ENCODE measurements at places on chromosomes 4 and X. TPM values are rescaled to one million over a fixed set of nuclear protein-coding genes. Genes with fewer than 3 reads are reported as not detected.

GRCh38 chr4:158819942-158820786 is 51.3 kb downstream of the FNIP2 start:
- no peak for DNase-seq

DNA sequence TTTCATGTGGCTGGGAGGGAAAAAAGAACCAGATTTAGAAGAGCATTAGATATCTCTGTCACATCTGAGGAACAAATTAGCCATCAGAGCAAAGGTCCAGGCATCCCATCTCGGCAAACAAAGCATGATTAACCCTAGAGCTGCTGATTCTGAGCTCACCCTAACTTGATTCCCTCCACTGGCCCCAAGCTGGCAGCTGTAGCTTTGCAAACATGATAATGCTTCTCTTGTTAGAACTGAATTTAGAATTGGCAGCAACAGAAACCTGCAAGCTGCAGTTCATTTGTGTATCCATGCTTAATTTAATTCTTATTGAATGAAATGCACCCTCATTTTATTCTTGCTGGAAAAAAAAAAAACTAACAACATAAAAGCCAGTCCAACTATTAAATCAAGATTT is 289.2 kb downstream of the IL1RAPL1 start:
- no peak for DNase-seq

DNA sequence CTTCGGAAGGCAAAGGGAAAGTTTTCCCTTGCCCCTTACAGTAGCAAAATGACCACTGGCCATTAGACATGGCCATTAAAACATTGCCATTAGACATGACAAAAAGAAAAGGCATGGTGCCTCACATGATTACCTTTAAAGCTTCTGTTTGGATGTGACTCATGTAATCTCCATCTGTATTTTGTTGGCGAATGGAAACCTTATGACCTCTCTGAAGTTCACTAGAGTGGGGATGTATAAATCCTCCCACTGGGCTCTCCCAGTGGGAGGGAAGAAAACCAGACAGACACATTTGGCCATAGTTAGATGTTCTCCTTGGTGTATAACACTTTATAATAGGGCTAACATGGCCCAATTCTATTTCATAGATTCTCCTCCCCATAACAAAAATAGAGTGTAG is 152.6 kb downstream of the MAGEB17 start:
- no peak for DNase-seq

DNA sequence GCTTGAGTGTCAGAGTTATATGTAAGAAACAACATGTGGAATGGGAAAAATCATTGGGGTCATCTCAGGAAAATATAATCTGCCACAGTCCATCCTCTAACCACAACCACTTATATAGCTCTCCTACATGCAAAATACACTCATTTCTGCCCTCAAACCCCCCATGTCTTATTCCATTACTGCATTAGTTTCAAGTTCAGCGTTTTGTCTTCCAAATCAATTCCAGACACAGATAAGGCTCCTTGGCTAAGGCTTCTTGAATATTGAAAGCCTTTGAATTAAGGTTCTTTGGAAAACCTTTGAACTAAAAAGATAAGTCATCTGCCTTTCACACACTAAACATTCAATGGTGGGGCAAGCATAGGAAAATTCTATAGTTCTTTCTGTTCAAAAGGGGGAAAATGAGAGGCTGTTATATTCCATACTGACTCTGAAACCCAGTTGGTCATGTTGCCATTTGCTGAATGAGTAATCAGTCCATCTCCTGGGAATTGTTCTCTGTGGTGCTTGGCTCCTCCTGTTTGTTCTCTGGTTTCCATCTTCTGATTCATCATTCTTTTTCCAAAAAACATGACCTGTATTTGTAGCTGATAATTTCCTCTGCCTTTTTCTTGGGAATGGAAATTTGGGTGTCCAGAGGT is 218.7 kb downstream of the BMPR1B start:
- no peak for DNase-seq

GRCh38 chr4:86935566-86935852 is 698 bp downstream of the AFF1 start:
- DNase-seq: no peak

GRCh38 chrX:11666952-11667685 is 1.4 kb upstream of the ARHGAP6 start:
- DNase-seq: no peak

DNA sequence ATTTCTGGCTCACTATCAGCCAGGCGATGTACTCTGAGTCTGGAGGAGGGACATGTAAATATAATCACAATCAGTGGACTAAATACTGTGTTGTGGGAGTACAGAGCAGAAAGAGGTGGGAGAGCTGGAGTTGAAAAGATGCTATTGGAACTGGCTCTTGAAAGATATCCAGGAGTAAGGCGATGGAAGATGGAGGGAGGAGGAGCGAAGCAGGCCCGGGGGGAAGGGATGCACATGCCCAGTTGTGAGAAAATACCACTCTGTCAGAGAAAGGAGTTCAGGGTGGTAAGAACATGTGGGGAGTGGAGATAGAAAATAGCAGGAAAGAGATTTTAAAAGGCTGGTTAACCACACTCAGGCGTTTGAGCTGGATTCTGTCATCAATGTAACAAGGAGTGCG is 216.9 kb upstream of the ETNPPL start:
- DNase-seq: no peak

DNA sequence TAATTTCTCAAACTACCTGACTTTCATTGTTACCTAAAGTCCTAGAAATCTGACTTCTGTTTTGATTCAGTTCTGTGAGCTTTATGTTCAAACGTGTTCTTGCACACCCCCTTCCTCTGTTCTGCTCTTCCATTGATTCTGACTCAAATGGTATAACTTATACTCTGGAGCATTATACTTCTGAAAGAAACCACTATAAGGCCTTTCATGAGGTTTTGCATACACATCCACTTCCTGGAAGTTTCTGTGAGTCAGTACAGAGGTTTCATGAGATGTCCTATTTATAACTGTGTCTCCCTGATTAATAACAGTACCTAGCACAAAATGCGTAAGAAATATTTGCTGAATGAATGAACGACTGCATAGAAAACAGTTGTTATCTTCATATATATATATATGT is 540.2 kb upstream of the CT83 start:
- no peak for DNase-seq

- DNase-seq: no peak
Observed at GRCh38 chrX:122817321-122817955, 366.6 kb upstream of the GRIA3 start.

DNA sequence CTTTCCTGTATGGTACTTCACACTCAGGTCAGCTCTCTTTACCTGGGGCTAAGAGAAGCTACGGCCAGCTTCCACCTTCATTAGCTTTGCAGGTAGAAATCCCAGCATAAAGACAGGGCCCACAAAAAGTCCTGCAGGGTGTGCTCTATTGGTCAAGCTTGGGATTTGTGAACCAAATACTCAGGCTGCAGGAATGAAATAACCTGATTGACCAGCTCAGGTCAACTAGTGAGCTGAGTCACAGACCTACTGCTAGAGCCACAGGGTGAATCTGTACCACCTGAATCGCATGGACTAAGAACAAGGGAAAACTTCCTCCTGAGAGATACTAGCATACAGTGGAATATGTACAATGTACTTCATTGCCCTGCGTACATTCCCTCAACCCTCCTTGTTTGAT is 172.2 kb downstream of the HHIP start:
- DNase-seq: no peak

GRCh38 chrX:131317326-131317725 is 28.2 kb upstream of the IGSF1 start:
- no peak for DNase-seq

DNA sequence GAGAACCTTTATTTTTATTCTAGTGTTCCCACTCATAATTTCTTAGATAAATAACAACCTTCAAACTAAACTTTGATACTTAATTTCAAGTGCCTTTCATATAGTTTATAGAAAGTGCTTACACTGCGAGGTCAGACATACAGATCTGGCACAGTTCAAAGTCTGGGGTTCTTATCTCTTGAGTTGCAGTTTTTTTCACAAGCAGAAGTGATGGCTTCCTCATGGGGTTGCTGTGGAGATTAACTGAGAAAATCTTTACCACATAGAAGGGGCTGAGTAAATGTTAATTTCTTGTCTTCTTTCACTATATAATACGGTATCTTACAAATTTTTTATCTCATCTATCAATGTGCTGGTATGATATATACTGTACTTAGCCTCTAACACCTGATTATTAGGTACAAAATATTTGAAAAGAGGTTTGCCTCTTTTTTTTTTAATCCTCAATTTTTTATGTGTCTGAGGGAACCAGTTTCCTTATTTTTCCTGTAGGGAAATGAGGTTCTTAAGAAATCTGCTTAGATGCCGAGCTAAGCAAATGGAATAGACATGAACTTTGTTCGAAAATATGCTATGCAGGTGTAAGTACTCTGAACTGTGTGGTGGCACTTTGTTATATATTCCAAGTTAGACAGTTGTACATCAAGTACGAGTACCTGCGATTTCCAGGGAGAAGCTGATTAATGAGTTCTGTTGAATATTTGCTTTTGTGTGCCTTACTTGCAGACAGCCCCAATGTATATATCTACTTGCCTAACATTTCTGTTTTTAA is 3.3 kb downstream of the ING2 start:
- DNase-seq: no peak

DNA sequence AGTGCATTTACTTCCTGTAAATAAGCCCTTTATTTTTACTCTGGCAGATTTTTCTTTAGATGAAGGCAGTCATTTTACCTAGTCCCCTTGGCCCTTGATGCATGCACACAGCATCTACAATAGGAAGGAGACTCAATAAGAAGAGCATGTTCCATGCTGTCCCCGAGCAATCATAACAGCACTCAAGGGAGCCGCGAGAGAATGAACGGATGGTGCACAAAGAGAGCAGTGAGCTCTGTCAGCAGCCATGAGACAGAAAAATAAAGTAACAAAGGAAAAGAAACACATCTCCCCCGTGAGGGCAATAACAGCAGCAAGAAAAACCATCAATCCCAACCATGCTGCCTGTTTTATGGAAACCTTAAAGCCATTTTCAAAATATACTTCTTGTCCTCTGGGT is 11.9 kb downstream of the SMIM31 start:
- no peak for DNase-seq

DNA sequence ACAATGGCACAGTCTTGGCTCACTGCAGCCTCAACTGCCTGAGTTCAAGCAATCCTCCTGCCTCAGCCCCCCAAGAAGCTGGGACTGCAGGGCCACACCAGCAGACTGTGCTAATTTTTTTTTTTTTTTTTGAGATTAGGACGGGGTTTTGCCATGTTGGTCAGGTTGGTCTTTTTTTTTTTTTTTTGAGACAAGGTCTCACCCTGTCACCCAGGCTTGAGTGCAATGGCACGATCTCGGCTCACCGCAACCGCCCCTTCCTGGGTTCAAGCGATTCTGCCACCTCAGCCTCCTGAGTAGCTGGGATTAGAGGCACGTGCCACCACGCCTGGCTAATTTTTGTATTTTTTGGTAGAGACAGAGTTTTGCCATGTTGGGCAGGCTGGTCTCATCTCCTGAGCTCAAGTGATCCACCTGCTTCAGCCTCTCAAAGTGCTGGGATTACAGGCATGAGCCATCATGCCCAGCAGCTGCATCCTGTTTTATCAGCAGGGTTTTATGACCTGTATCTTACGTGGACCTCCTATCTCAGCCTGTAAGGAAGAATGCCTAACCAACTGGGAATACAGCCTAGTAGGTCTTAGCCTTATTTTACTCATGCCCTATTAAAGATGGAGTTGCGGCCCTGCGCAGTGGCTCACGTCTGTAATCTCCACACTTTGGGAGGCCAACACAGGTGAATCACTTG is 13.2 kb upstream of the MRPL1 start:
- no peak for DNase-seq

GRCh38 chrX:17521871-17522693 is 147.1 kb downstream of the NHS start:
- DNase-seq: no peak

DNA sequence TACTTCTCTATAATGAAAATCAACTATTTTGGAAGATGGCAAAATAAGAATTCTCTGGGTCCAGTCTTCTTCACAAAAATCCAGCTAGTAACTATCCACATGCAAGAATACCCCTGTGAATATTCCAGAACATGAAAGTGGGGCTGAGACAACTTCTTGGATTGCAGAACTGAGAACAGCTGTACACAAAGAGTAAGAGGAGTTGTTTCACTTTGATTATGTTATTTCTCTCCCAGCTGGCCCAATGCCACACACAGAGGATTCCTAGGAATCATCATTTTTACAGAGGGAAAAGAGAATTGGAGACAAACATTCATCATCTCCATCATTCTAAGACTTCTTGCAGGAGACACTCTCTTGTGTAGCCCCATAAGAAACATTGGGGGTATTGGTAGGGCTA is 782.2 kb upstream of the LCORL start:
- no peak for DNase-seq

DNA sequence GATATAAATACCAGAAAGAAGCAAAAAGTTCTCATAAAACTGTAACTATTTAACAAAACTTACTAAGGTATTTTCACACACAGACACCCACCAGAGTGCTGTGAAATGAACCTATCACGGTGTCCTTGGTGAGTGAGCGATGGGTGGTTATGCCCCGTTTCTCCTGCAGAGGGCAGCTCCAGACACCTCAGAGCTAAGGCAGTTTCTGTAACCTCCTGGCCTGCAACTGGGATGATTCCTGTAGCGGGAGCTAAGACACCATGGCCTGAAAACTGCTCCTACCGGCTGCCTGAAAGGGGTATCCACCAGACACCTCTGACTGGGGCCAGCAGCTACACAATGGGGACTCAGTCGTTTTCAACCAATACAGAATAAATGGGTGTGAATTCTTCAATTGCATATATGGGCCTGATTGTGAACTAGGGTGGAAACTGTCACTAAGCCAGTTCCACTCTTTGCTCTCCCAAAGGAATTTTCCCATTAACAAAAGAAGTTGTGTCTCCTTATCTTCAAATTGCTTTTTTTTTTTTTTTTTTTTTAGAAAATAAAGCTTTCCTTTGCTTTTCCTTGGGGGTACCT is 2375.8 kb upstream of the TENM3 start:
- DNase-seq: no peak

DNA sequence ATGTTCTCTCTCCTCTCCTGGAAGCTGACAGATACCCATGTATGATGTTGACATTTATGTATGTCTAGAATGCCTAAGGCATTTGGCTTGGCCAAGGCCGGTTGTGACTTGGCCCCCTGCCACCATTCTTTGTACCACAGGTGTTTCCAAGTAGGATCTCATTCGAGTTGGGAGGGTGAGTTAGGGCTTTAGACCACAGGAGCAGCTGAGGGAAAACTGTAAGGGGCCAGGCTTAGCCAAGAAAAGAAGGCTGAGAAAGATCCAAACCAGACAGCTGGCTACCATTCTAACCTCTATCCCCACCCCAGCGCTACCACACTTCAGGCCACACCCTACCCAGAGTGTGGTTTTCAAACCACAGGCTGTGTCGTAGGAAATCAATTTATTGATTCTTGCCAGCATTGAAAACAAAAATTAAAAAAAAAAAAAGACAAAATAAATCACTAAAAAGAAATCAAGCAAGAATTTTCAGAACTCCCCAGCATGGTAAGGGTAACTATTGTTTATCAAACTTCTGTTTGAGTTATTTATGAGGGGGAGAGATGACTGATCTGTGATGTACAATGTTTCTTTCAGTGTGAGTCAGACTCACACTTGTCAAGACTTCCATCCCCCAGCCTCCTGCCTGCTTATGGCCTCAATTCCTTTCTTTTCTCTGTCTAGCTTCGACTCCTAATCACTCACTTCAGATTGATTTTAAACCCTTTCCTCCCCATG is 9.9 kb downstream of the TMSB4X start:
- DNase-seq: no peak

FAM236C gene
- not detected for total RNA-seq

CHRDL1 gene
- total RNA-seq: 16.7 TPM

FGF2 gene
- total RNA-seq: 2.8 TPM

MOSPD2 gene
- total RNA-seq: 35.8 TPM

PCDH19 gene
- total RNA-seq: 0.13 TPM

MAGEB1 gene
- not detected for total RNA-seq

MBNL3 gene
- total RNA-seq: 36.4 TPM

EFHC2 gene
- total RNA-seq: 0.79 TPM

CPZ gene
- total RNA-seq: 8.5 TPM

SPACA5 gene
- total RNA-seq: not detected

Data from spleen (tissue), 13 donors.